Femur (tissue), 1 donor: ENCODE measurements at places on chromosomes 12 and 14.
A peak's percentile ranks its signal among the peaks of the same experiment; 100 is the strongest.

GRCh38 chr14:72318648-72319047, 386.4 kb downstream of the RGS6 start:
- DNase-seq, result no peak

- no peak for DNase-seq
These were observed 19.0 kb downstream of the KCTD10 start for GRCh38 chr12:109458086-109458485.

DNA sequence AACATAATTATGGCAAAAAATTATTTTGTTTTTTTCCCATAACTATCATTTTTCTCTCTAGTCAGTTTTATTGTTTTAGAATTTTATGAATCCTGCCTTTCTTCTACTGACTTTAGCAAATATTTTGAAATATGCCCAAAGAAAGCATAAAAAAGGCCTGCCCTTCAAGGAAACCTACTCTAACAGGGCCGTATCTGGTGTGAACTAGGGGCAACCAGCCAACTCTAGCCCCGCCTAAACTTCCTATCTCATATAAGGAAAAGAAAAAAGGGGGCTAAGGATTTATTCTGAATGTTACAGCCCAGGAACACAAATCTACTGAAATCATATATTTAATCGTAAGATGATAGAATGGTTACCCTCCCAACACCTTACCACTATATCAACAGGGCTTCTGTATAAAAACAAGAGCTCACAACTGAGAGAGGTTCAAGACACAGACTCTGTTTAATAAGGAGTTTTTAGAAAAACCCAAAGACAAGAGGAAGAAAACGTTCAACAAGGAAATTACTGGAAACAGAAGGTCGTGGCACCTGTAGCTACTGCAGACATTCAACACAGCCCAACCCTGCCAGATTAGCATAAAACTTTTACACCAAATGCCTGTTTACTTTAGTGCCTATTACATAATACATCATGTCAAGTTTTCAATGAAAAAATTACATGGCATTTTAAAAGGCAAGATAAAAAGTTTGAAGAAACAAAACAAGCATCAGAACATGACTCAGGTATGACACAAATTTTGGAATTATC, 12.9 kb upstream of the EPYC start:
- no peak for DNase-seq

DNA sequence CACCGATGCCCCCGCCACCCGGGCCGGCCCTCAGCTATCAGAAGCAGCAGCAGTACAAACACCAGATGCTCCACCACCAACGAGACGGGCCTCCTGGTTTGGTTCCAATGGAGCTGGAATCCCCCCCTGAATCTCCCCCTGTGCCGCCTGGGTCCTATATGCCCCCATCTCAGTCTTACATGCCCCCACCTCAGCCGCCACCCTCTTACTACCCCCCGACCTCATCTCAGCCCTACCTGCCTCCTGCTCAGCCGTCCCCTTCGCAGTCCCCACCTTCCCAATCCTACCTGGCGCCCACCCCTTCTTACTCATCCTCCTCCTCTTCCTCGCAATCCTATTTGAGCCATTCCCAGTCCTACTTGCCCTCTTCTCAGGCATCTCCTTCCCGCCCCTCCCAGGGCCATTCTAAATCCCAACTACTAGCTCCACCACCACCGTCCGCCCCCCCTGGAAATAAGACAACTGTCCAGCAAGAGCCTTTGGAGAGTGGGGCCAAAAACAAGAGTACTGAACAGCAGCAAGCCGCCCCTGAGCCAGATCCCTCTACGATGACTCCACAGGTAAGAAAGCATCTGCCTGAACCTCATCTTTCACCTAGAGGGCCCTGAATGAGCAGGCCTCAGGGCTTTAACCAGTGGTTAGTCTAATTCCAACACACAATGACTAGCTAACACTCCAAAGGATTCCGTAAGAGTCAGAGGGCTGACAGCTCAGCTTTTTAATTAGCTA, 851 bp downstream of the YLPM1 start:
- DNase-seq, result peak; percentile 34

GRCh38 chr12:109029411-109029810, 8.5 kb upstream of the SVOP start:
- DNase-seq, result no peak

DNA sequence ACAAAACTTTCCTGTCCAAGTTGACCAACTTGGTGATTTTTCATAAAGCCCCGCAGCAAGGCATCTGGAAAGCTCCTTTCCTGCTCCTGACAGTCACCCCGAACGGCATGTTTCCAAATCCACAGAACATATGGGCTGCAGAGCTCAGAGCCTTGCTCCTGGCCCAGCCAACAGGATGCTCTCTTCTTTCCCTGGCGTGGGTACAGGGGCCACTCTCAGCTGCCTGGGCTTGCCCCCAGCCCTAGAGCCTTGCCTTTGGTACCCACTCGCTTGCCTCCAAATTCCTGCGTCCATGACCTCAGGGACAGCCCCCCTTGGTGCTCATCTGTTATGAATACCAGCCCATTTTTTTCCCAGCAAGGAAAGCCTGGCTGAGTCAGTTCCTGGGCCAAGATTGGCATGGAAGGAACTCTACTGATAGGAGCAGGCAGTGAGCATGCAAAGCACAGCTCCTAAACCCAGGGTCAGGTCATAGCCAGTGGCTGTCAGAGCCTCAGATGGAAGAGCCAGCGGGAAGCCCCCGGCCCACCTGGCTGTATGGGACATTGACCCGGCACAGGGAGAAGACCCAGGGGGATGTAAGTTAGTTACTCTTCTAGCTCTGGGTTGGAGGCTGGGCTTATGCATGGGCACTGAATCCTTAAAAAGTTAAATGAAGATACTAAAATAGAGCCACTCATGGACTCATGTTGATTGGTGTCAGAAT, 105.3 kb upstream of the RTL1 start:
- peak; percentile 37 for DNase-seq

GRCh38 chr12:72081777-72082176, 143.1 kb downstream of the TPH2 start:
- no peak for DNase-seq

- no peak for DNase-seq
These were observed 299.6 kb downstream of the DPF3 start for GRCh38 chr14:72594099-72594901.

DNA sequence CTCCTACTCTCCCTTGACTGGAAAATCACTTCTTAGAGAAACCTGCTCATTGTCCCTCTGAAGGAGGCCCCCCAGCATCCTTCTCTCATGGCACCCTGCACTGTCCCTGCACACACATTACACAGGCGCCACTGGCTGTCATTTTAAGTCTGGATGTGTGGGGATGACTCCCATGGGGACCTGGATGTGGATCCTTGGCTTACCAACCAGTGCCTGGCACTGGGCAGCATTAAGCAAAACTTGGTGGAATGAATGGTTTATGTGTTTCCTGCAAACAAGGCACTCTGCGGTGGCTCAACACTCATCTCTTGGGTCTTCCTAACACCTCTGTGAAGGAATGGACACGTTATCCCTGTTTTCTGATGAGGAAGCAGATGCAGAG, 162.4 kb downstream of the RBM19 start:
- no peak for DNase-seq

GRCh38 chr12:132449565-132450417, 40.2 kb upstream of the FBRSL1 start:
- no peak for DNase-seq

DNA sequence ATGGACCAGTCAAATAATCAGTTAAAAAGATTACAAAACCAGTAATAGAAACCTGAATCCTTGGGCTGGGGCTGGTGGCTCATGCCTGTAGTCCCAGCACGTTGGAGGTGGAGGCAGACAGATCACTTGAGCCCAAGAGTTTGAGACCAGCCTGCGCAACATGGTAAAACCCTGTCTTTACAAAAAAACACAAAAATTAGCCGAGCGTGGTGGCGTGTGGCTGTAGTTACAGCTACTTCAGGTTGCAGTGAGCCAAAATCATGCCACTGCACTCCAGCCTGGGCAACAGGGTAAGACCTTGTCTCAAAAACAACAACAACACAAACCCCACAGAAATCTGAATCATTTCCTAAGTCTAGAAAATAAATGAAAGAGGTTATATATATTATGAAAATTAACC, 100.6 kb downstream of the HEATR5A start:
- no peak for DNase-seq

GRCh38 chr12:114821570-114821969, 137.6 kb upstream of the TBX3 start:
- no peak for DNase-seq

DNA sequence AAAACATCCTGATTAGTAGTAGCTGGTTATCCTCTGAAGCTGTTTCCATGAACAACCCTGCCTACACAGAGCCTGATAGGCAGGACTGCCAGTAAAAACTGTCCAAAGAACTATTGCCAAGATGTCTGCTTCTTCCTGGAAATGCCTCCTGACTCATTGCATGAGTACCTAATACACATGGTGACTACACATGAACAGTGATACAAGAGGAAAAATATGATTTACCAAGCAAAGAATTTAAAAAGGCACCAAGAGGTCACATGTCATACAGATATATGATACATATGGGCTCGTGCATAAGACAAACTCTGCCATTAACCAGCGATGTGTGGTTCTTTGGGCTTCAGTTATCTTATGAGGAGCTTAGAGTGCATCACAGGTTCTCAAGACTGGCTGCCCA, 552.3 kb downstream of the SLC16A7 start:
- no peak for DNase-seq
